LoVo (cell line): ENCODE measurements at places on chromosomes 2 and 18.
A peak's percentile ranks its signal among the peaks of the same experiment; 100 is the strongest.

DNA sequence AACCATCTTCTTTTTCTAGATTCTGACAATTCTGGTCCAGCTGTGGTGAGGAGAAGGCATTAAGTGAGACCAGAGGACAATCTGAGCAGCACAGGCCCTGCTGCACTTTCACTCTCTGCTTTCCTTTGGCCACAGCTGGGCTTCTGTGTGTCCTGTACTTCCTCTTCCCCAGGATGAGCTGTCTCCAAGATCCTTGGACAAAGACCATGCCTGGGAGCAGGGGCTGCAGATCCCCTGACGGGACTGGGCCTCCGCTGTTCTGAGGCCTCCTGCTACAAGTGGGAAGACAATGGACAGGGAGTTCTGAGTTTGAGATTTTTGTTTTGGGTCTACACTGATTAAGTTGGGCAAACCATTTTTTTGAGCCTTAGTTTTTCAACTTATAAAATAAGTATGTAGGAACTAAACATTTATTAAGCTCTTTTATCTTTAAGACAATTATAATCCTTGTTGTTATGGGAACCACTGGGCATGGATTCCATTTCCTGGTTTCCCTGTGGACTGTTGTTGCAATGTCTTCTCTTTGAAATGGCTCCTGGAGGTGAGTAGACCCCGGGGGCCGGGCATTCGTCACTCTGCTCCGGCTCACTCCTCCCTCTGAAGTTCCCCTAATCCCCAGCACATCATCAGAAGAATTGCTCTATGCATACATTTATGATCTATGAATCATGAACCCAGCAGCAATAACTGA, 266.6 kb downstream of the ACTR3 start:
- no peak for DNase-seq

DNA sequence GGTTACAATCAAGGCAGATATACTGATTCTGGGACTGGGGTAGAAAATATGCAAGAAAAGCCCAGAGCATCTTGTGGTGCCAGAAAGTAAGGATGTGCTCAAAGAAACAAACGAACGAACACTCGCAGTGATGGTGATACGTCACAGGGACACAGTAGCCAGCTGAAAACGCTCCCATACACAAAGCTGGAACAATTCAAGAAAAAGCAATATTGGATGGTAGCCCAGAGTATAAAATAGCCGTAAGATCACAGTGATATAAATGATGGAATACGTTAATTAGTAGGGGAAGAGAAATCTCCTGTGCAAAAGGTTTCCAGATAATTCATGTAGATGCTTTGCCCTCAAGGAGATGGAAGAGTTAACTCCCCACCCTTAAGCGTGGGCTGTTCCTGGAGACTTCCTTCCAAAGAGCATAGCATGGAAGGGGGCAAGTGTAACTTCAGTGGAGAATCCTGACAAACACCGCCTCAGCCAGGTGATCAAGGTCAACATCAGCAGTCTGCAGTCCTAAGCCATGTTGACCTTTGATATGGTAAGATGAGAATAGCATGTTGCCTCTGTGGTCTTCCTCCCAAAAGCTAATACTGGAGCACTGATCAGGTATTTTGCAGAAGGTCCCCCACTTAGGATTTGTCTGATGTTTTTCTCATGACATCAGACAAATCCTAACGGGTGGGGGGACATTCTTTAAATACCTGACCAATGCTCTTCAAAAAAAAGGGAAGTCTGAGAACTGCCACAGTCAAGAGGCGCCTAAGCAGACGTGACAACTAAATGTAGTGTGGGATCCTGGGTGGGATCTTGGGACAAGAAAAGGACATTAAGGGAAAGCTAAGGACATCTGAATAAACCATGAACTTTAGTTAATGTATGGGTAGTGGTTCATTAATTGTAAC, 99.0 kb downstream of the NCK2 start:
- no peak for DNase-seq

DNA sequence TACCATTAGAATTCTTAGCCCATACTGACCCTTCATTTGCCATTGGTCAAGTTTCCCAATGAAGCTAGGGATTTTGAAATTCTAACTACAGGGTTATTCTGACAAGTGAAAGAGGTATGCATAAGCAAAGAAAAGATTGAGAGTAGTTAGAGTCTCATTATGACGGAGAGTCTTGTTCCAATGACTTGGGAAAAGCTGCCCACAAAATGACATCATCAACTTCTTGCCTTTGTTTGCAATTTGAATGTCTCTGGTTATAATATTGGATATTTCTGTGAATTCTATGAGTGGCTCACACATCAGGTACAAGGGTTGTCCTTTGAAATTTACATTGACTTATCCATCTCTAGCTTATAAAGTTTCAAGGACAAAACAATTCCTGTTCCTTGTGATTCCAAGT, 772.2 kb downstream of the TRIB2 start:
- DNase-seq = no peak

DNA sequence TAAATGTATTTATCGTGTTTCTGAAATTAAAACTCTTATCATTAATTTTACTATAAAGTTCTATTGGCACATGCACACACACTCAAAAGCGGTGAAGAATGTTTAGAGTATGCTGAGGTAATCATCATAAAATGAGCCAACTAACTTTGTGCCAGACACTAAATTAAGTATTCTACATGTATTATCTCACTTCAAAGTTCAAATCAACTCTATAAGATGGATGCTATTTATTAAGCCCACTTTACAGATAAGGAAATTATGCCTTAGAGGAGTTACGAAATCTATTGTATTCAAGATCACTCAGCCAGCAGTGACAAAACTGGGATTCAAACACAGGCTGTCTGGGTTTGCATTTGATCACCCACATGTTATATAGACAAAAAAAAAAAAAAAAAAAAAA, 24.9 kb downstream of the OLA1 start:
- DNase-seq = no peak

DNA sequence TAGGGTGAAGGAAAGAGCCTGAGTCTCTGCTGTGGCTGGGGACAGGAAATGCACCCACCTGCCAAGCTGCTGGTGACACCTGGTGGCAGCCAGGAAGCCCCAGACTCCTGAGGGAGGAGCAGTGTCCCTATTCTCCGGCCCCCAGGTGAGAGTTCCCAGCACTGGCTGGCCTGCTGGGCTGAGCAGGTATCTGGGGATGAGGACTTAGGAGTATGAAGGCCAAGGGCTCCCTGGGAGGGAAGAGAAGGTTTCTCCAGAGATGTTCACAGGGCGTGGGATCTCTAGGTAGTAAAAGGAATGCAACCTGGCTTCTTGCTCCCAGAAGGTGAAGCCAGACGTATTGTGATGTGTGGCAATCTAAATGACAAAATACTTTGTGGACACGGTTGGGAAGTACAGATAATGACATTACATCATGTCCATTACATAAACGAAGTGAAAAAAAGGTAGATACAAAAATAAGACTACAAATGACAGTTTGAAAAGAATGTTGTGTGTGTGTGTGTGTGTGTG, 75.8 kb upstream of the SLC1A4 start:
- DNase-seq = peak; percentile 26

GRCh38 chr2:140861666-140862065, 1269.2 kb downstream of the LRP1B start:
- DNase-seq = no peak

GRCh38 chr2:42304059-42304713, 56.8 kb downstream of the COX7A2L start:
- no peak for DNase-seq

GRCh38 chr18:67410075-67411070, 106.1 kb downstream of the DSEL start:
- DNase-seq = no peak

- DNase-seq = no peak
Observed at GRCh38 chr2:74327199-74327598, 16.0 kb downstream of the SLC4A5 start.

- no peak for DNase-seq
Observed at GRCh38 chr2:120653046-120653445, 82.6 kb upstream of the GLI2 start.

GRCh38 chr18:45166836-45167551, 448.3 kb upstream of the SLC14A2 start:
- no peak for DNase-seq

DNA sequence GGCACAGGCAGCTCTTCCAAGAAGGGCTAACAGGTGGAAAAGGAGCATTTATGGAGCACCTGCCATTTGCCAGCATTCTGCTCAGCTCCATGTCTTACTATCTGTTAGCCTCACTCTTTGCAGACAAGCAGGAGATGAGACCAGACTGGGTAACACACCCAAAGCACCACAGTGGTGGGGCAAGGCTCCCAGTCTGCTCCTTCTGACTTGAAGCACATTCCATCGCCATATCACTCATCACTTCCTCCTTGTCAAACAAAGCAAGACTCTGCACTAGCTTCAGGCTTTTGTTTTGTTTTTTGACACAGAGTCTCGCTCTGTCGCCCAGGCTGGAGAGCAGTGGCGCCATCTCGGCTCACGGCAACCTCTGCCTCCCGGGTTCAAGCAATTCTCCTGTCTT, 182.8 kb downstream of the MGAT5 start:
- DNase-seq = no peak

- DNase-seq = no peak
Observed at GRCh38 chr18:61729322-61729721, 163.5 kb downstream of the RNF152 start.

DNA sequence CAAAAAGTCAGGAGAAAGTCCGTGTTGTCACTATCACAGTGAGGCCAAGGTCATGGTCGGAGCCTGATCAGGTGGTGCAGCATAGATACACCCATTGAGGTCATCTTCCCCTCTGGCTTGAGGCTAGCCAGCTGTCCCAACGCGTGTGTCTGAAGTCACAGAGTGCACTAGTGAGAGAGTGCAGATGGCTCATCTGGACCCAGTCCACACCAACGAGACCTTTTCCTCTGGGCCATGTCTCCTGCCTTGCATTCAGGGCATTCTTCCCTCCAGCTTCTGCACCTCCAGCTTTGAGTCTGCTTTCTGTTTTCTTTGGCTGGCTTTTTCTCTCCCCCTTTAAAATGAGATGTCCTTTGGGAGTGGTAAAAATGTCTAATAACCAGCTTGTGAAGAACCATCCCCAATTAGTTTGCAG, 146.9 kb downstream of the TDRD15 start:
- no peak for DNase-seq

GRCh38 chr2:132951008-132951714, 281.2 kb upstream of the LYPD1 start:
- DNase-seq = no peak

DNA sequence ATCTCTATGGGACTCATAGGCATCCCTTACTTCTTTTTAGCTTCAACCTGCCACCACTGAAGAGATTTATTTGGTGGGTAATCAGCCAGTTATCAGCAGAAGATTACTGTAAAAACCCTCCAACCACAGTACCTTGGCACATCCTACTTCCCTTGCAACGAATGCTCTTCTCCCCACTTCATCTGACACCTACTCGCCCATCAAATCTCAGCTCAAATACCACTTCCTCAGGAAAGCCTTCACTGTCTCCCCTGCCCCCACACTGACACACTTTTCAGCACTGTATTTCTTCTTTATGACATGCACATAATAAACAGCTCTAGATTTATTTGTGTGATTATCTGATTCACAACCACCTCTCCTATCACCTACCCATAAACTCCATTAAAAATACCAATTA, 3.1 kb downstream of the KDSR start:
- no peak for DNase-seq

GRCh38 chr18:59516356-59517155, 157.5 kb upstream of the LMAN1 start:
- peak; percentile 72 for DNase-seq

DNA sequence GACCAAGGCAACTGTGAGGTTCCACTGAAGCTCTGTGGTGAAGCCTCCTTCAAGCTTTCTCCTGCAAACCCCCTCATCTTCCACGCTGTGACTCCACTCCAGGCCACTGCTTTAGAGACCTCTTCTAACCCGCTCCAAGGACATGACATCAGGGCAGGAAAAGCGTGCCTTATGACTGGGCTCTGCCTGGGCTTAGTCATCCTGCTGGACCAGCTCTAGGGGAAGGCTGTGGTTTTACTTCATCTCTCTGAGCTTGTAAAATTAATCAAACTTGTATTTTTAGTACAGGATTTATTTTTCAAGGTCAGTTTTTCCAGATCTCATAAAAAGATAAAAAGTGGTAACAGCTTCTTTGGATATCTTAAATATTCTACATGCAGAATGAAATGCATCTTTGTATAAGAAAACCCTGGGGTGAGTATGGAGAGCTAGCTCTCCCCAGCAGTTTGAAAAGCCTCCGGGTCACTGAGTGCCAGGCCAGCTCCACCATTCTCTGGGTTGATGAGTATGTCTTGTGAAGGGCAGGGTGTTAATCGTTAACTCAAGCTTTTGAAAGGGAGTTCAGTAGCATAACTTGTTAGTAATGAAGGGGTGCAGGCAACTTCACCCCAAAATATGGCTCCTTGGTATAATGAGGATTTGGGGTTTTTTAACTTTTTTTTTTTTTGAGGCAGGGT, 33.1 kb upstream of the YPEL5 start:
- peak; percentile 52 for DNase-seq

DNA sequence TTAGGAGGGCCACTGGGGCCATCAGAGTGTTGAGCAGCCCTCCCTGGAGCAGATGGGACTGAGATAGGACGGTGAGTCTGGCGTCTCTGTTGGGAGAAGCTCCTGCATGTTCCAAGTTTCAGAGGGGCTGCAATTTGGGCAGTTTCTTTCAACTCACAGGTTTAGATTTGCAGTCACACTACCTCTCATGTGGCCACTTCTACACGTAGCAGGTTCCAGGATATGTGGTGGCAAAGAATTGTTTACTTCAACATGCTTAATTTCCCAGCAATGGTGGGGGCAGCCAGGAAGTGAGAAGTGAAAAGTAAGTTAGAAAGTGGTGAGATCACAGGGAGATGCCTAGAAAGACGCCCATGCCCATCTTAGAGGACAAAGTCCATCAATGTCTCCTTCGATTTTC, 9.3 kb downstream of the NCK2 start:
- DNase-seq = no peak

GRCh38 chr18:66867653-66868052, 263.8 kb upstream of the CDH19 start:
- DNase-seq = no peak

GRCh38 chr2:46266134-46266533, 31.1 kb upstream of the EPAS1 start:
- DNase-seq = no peak

DNA sequence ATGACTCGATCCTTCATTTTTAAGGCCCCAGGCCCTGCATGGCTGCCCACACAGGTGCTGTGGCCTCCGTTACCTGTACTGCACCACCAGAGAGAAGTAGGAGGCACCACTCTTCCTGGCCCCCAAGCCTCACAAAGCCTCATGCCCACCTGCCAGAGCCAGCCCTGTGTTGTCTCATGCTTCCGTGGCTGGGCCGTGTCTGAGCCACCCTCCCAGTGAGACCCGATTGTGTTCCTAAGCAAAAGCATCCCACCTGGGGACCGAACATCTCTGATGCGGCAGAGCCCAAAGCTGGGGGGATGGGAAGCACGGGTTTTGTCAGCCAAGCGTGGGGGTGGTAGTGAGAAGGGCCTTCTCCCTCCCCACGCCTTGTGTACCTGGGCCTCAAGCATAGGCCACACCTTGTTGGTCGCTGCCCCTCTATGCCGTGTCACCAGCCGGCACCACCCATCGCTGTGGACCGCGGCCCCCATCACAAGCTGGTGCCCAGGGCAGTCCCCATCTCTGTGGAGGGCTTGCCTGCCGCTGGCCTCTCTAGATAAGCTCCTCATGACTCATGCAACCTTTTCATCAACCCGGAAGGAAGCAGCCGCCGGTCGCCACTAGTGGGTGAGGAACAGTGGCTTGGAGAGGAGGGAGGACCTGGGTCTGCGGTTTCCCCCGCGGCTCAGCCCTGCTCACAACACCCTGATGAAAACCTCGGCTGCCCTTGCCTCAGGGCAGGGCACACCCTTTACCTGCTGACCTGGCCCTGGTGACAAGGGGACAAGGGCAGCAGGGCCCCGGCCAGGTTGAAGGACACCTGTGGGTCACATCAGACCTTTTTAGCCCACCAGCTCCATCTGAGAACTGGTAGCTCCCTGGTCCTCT, 2.7 kb upstream of the RNPEPL1 start:
- DNase-seq = peak; percentile 93

- peak; percentile 51 for DNase-seq
Observed at GRCh38 chr2:200335657-200336056, 29.2 kb downstream of the SPATS2L start.
